ENCODE measurements at places on chromosomes 6 and 20.

DNA sequence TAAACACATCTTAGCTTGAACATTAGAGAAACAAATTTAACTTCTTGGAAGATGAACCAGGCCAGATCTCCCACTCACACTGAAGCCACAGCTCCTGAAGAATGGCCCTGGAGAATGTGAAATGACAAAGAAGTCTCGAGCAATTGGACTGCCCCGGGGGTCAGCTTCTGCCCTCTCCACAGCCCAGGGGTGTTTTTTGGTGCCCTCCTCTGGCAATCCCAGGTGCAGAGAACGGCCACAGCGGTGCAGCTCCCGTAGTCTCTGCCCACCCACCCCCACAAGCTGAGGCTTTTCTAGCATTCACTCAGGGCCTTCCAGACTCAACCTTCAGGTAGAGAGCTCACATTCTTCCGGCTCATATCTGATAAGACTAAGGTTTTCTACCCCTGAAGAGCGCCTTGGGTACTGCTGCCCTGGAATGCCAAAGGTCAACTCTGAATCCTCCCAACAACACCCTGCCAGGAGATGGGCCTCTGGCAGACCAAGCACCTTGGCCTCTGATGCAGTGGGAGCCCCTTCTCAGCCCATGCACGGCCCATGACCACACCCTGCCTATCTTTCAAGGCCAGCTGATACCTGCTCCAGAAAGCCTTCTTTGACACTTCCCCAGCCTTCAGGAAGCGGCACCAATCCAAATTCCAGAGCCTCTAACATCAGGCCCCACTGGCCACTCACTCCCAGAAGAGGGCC, 208.3 kb downstream of the SYNDIG1 start:
- DNase-seq = no peak

- DNase-seq = no peak
These were observed 126.5 kb downstream of the MBOAT1 start for GRCh38 chr6:20085817-20086216.

- DNase-seq = no peak
These were observed 79.0 kb downstream of the DNAAF9 start for GRCh38 chr20:3328501-3328900.

GRCh38 chr6:28953585-28954258, 29.9 kb upstream of the TRIM27 start:
- DNase-seq = peak; percentile 22

DNA sequence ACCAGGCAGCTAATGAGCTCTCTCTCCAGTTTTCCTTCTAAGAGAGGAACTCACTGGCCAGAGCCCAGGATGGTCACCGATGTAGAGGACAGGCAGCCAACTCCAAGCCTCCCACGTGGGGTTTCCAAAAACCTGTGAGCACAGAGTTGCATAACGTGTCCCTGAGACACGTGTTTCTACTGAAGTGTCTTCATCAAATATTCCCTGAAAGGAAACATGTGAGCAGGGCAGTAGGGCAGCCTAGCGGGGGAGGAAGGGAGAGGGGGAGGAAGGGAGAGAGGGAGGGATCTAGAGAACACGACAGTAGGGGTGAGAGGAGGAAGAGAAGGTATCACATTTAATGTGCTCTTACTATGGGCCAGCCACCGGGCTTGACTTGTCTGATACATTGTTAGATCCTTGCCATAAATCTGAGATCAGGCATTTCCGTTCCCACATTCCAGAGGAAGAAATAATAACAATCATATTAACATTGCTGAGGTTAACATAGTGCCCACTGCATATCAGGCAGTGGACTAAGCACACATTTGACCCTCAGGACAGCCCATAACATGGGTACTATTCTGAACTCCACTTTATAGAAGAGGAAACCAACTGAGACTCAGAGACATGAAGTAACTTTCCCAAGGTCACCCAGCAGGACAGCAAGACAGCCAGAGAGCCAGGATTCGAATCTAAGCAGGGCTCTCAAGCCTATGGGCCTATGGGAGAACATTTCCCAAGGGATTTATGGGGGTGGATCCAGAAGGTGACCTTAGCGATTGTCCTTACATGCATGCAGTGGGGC, 4.5 kb upstream of the SYS1 start:
- DNase-seq = peak; percentile 61

- no peak for DNase-seq
These were observed 3.8 kb upstream of the WFDC12 start for GRCh38 chr20:45128099-45128498.

Data from hepatic stellate cell (primary cell).